ENCODE measurements at places on chromosomes 1 and 21.
A peak's percentile ranks its signal among the peaks of the same experiment; 100 is the strongest.

- no peak for DNase-seq
These were observed 103.8 kb downstream of the TOMM20 start for GRCh38 chr1:235024711-235025421.

GRCh38 chr1:194795917-194796593 lies 1609.6 kb upstream of the B3GALT2 start:
- no peak for DNase-seq

DNA sequence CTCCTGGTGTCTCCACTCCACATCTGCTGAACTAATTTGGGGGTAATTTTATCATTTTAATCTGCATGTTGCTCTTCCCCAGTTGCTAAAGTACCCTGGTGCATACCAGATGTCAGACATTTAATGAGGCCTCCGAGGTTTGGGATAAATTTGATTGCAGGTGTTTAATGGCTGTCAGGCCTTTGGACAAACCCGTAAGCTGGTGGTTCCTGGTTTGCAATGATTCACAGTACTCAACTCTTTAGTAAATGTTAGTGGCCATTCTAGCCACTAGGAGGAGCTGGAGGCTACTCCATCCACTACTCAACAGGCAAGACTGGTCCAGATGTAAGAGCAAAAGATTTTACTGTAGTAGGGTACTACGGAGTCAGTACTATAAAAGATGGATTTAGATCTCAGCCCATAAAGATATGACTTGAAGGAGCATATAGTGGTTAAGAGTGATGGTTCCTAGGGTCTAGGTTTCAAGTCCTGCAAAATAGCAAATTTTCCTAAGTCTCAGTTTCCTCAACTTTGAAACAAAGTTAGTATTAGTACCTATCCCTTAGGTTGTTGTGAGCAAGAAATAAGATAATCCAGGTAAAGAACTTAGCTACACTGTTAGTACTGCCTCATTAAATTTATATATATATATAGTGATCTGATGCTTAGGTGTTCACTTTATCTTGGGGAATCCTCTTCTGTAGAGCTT lies 132.8 kb downstream of the SNX7 start:
- peak; percentile 35 for DNase-seq

DNA sequence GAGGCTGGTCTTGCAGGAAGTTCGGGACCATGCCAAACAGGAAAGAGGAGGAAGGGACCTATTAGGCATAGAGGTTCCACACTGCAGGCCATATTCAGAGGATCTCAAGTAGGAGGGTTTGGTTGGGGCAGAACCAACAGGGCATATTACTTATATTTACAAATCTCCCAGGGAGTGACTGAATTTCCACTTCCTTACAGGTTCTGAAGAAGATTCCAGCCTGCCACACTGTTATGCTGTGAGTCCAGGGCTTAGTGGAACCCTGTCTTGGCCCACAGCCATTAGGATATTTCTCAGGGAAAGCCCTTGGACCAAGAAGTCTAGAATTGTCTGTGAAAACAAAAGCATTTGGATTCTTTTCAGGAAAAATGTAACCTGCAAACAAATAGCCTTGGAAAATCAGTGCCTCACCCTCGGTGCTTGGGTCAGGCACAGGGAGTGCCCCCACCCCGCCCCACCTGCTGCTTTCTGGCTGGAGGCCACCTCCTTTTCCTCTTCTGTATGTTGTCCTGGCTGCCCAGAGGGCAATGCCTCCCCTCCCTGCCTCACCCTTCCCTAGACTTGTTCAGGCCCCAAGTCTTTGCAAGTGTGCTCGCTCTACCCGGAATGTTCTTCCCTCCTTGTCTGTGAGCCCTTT lies 41.0 kb upstream of the JUN start:
- no peak for DNase-seq

- DNase-seq: no peak
These were observed 28.9 kb upstream of the ADAM30 start for GRCh38 chr1:119924948-119925898.

DNA sequence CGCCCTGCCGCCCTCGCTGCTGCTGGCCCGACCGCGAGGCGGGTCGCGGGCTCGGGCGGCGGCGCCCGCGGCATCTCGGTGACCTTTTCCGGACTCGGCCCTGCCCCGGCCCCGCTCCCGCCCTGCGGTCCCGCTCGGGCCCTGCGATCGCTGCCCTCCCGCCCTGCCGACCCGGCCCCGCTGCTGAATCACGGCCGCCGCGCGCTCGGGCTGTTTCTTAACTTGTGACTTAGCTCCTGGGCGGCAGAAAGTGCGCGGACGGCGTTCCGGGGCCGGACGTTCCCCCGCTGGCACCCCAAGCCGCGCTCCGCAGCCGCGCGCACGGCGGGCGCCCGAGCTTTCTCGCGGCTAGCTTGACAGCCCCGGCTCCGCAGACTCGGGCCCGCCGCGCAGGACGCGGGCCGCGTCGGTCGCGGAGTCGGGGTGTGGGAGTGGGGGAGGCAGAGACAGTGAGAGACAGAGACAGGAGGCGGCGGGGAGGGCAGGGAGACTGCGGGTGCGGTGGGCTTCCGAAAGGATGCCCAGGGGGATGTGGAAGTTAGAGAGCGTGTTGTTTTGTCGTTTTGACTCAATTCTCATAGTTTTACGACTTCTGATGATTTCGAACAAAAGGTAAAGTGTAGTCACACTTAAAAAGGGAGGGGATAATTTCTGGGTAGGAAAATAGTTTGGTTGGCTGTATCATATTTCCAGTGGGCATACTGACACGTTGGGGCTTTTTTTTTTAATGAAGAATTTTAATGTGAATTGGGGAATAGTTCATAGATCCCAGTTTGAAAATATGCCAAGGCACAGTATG lies 49.8 kb downstream of the PRDM2 start:
- DNase-seq: no peak

GRCh38 chr1:184219883-184220282 lies 166.9 kb upstream of the C1orf21 start:
- no peak for DNase-seq

DNA sequence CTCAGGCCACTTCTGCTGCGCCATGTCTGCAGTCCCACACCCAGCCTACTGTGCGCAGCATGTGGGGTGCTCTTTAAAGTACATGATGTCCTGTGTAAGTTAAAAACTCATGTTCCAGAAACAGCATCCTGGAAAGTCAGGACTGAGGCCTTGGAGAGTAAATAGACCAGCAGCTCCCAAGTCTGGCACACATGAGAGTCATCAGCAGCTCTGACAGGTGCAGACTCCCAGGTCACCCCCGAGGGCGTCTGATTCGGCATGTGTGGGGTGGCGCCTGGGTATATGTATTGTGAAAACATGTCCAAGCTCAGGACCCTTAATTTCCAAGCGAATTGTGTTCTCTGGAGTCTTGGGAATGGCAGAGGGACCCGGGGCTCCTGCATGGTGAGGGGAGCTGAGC lies 120.1 kb upstream of the RUNX3 start:
- DNase-seq: no peak

GRCh38 chr1:244394826-244395765 lies 56.6 kb downstream of the ADSS2 start:
- DNase-seq: no peak

GRCh38 chr21:46388206-46388880 lies 64.4 kb downstream of the PCNT start:
- DNase-seq: no peak

DNA sequence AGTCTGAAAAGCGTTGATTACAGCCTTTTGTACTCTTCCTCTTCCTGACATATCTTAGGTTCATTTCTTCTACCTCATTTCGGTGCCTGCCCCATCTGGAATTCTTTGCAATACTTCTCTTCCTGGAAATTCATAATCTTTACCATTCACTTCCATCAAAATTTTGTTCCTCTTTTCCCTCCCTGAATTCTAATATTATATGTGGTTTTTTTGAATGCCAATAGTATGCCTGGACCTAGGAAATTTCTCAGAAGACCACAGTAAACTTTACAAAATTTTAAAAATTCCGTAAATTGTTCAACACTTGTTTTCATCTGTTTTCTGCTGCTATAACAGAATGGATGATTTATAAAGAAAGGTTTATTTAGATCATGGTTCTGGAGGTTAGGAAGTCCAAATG lies 76.8 kb downstream of the MAP3K7CL start:
- no peak for DNase-seq

DNA sequence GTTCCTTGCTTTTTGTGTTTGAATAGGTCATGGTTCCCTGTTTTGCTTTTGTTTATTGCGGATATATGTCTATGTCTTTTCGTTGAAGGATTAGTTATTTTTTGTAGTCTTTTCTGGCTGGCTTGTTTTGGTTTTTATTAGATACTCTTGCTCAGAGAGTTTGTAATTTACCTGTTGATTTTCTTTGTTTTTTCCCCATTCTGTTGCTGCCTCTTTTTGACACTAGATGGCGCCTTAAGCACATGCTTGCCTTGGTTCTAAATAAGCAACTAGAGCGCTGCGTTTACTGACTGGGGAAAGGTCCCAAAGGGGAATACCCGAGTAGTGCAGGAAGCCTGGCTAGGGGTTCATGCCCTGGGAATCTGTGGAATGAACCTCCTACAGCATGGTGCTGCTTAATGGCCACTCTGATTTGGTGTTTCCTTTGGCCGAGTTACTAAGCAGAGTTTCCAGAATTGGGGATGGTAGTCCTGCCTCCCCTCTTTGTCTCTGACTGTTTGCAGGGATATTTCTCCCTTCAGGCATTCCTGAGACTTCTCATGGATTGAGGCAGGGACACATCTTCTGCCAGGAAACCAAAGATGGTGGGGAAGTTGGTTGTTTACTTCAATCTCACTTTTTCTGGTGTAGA lies 143.2 kb downstream of the PTPRU start:
- peak; percentile 34 for DNase-seq

- no peak for DNase-seq
These were observed 32.4 kb downstream of the PRMT2 start for GRCh38 chr21:46667741-46668380.

- DNase-seq: no peak
These were observed 12.6 kb downstream of the SLC41A1 start for GRCh38 chr1:205800427-205800826.

GRCh38 chr1:67433837-67434236 lies 3.6 kb upstream of the SERBP1 start:
- no peak for DNase-seq

DNA sequence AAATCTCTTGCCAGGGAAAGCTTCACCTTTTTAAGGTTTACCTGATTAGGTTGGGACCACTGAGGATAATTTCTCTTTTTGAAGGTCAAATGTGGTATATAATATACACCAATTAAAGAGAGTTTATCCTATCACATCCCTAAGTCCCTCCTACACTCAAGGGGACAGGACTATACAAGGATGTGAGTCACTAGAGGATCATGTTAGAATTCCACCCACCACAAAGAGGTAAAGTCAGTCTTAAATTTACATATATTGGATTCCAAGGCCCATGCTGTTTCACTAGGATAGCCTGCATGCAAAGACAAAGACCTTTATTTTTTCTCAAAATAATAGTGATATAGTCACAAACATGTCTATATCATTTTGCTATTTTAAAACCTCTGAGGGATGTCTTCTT lies 164.4 kb downstream of the GIPC2 start:
- DNase-seq: no peak

DNA sequence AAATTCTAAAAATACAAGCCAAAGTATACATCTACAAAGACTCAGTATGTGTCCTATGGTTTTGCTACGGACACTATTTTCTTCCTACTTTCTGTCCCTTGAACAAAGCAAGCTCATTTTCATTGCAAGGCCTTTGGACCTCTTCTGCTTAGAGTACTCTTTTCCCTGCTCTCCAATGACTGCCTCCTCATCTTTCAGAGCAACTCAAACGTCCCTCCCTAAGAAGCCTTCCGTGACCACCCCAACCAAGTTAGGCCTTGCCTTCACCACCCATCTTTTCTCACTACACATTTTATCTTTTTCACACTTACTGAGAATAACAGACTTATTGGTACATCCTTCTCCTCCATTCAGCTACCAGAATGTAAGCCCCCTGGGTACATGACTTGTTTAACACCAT lies 39.9 kb downstream of the ENAH start:
- DNase-seq: no peak

Measured in SK-N-MC (cell line).